Heart right ventricle (tissue), 16 donors: ENCODE measurements at places on chromosomes 12 and 14. TPM values are rescaled to one million over a fixed set of nuclear protein-coding genes. Genes with fewer than 3 reads are reported as not detected.

DNA sequence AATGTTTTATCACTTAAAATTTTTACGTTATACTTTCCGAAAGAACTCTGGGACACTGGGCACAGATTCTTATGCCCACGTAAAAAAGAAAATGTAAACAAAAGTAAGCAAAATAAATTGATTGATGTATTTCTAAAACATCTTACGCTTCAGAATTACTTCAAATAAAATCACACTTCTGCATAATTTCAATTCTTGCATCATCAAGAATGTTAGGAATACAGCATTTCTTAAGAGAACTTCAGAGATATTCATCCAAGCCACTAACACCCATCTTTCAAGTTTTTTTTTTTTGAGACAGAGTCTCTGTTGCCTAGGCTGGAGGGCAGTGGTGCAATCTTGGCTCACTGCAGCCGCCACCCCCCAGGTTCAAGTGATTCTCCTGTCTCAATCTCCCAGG, 180.6 kb downstream of the MED13L start:
- no peak for DNase-seq

Gene ARG2
- 42.4 TPM for polyA plus RNA-seq

DNA sequence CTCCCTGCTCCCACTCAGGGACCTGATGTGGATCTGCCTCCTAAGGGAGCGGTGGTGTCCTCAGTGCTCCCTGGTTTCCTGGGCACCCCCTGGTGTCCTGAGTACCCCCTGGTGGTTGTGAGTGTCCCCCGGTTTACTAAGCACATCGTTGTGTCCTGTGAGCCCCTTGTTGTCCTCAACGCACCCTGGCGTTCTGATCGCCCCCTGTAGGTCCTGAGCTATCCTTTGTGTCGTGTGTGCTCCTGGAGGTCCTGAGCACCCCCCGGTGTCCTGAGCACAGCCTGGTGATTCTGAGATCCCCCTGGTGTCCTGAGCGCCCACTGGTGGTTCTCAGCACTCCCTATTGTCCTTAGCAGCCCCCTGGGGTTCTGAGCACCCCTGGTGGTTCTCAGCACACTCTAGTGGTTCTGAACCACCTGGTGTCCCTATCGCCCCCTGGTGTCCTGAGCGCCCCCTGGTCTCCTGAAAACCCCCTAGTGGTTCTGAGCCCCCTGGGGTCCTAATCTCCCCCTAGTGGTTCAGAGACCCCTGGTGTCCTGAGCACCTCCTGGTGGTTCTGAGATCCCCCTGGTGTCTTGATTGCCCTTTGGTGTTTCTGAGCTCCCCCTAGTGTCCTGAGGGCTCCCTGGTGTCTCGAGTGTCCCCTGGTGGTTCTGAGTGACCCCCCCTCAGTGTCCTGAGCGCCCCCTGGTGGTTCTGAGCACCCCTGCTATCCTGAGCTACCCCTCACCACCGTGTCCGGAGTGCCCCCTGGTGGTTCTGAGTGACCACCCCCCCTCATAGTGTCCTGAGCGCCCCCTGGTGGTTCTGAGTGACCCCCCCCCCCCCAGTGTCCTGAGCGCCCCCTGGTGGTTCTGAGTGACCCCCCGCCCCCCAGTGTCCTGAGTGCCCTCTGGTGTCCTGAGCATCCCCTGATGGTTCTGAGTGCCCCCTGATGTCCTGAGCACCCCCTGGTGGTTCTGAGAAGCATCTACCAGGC, 615.1 kb downstream of the TMEM121 start:
- no peak for DNase-seq

Gene TCL1B
- not detected for polyA plus RNA-seq

GRCh38 chr14:74649673-74650072, 37.6 kb upstream of the LTBP2 start:
- no peak for DNase-seq

DNA sequence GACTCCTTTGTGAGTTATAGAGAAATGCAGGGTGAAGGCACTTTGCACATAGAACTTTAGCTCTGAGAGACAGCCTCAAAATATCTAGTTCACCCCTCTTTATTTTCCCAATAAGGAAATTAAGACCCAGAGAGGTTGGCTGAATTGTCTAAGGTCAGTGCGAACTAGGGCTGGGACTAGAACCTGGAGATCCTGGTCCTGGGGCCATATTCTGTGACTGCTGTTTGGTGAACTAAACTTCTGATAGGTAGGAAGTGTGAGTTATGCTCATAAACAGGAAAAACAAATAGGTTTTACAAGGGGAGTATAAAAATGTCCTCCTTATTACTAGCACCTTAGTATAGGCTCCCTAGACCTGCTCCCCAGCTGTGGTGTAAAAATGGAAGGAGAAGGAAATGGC, 53.9 kb downstream of the DAD1 start:
- DNase-seq: no peak

Gene RBM19
- polyA plus RNA-seq: 26.6 TPM

DNA sequence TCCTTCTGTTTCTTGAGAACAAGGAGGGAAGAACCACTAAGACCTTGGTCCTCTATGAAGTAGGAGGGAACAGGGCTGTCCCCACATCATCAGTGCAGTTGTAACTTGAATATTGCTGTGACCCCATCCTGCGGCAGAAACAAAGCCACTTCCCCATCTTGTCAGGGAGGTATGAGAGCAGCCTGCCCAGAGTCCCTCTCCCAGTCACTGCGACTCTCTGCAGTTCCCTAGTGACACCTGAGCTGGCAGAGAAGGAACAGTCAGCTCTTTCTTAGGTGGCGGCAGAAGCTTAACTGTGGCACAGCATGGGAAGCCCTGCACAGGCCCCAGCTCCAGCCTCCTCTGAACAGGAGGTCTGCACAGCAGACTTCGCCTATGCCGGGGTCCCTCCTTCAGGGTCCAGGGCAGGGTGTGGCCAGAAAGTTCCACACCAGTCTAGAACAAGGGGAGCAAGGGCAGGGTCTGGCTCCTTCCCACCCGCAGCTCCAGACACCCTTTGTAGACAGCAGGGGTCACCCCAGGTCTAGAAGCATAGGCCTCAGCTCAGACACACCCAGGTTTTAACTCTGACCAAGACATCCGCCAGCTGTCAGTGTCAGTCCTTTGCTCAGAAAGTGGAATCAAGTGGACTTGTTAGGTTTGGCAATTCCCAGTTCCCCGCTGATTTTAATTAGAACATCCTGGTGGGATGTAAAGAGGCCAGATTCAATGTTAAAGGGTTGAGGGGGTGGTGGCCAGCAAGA, 36.8 kb downstream of the DEGS2 start:
- DNase-seq: no peak

- no peak for DNase-seq
These were observed 180.5 kb upstream of the SFSWAP start for GRCh38 chr12:131530422-131530821.

- DNase-seq: no peak
These were observed 116.3 kb downstream of the GLT1D1 start for GRCh38 chr12:128969480-128970055.

DNA sequence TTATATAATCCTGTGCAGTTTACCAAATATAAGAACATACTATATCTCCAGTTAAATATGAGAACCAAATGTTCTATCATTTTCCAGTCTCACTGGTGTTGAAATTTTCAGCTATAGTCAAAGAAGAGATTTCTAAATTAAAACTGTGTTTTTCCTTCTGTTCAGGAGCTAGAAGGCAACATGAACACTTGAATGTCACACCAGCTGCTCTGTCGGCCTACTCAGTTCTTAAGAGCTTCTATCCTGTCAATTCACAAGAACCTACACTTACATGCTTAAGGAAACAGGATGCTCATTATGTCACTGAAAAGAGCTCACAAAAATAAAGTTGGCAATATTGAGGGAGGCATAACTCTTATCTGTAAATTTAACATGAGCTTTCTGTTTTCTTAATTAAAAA, 43.1 kb downstream of the ATP2B1 start:
- DNase-seq: no peak

GRCh38 chr14:74501135-74501614, 7.6 kb downstream of the ISCA2 start:
- DNase-seq: peak; percentile 58

Gene LDHB
- 1,184 TPM for polyA plus RNA-seq

Gene SDSL
- polyA plus RNA-seq: 2.0 TPM

DNA sequence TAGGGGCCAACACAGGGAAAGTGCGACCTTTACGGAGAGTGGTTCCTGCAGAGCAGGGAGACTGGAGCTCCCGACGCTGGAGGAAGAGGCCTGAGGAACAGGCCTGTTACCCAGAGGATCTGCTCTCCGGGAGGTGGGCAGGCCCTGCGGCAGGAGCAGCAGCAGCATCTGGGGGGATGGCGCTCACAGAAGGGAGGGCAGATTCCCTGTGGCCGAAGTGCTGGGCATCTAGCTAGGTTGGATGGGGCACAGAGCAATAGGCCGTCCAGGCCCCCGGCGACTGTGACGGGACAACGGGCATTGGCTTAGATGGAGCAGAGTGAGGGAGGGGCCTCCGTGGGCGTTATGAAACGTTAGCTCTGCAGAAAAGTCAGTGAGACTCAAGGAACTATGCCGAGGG, 135.6 kb downstream of the PIWIL1 start:
- DNase-seq: no peak

- no peak for DNase-seq
These were observed 86.6 kb upstream of the DYNC1H1 start for GRCh38 chr14:101877766-101878165.
